ENCODE measurements at places on chromosomes 4 and X. TPM values are rescaled to one million over a fixed set of nuclear protein-coding genes. Genes with fewer than 3 reads are reported as not detected.

Gene ADAM29
- total RNA-seq, result not detected

Gene FAM236A
- total RNA-seq, result not detected

Gene BST1
- total RNA-seq, result 62.6 TPM

Gene CHRDL1
- total RNA-seq, result not detected

Gene IL13RA2
- 27.8 TPM for total RNA-seq

Gene ETDB
- total RNA-seq, result not detected

Gene GPRASP3
- total RNA-seq, result 3.3 TPM

Gene PGAM4
- total RNA-seq, result not detected

Gene GPAT3
- total RNA-seq, result 2.0 TPM

Gene F9
- not detected for total RNA-seq

Gene TSPYL2
- 11.6 TPM for total RNA-seq

Gene AFAP1
- total RNA-seq, result 118 TPM

Gene TLR10
- total RNA-seq, result not detected

Gene SPACA5
- total RNA-seq, result not detected

Gene GYPA
- total RNA-seq, result not detected

Gene CFAP99
- under 0.01 TPM for total RNA-seq

Data from placental pericyte (primary cell).